Hematopoietic multipotent progenitor cell treated with erythropoietin and hydrocortisone succinate and interleukin-3 and kit ligand, for 17 days (in vitro differentiated cells): ENCODE measurements at places on chromosomes 5 and 9.

- DNase-seq = no peak
Observed at GRCh38 chr5:168334695-168335094, 43.2 kb downstream of the WWC1 start.

DNA sequence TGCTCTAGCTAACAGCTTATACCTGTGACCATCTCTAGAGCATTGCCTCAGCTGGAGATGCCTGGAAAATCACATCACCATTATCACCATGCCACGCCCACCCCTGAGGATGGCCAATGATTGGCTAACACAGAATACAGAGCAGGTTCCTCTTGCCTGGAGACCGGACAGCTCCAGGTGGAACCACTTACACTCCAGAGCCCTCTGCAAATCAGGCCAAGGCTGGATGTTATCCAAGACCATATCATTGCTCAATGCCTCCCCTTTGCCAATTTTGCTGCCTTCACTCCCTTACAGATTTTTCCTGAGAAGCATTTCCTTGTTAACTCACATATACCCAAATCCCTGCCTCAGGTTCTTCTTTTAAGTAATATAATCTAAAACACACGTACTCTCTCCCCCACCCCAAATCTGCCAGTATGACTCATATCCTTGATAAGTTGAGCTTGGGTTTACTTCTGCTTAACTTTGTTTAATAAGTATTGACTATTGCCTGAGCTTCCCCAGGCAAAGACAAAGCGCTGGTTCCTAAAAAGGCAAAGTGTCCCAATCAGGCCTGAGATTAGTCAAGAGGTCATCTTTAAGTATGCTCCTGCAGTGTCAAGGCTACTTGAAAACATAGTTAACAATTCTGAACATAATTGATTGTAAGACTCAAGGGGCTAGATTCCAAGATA lies 309.6 kb downstream of the EPB41L4A start:
- no peak for DNase-seq

GRCh38 chr9:134051319-134051718 lies 16.5 kb downstream of the BRD3 start:
- no peak for DNase-seq

DNA sequence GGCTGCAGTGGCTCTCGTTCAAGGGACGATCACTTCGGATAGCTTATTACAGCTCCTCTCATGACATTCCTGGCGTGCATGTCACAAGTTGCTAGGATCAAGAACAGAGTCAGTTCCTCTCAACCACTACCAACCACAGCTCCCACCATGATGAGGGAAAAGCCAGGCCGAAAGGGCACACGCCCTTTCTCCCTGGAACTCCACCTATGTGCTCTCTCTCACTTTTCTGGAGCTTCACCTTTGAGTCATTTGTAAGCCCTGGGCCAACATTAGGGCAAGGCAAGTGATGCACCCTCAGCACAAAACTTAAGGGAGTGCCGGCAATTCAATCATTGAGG lies 1.6 kb downstream of the SPACA9 start:
- DNase-seq = no peak

GRCh38 chr5:106854922-106855321 lies 815.8 kb downstream of the EFNA5 start:
- no peak for DNase-seq

GRCh38 chr5:79513308-79513703 lies 628 bp downstream of the HOMER1 start:
- no peak for DNase-seq

- no peak for DNase-seq
Observed at GRCh38 chr9:128903871-128904620, 16.7 kb upstream of the PHYHD1 start.

GRCh38 chr9:127796852-127797370 lies 5.8 kb upstream of the FPGS start:
- DNase-seq = no peak

- no peak for DNase-seq
Observed at GRCh38 chr5:98750693-98751092, 22.8 kb upstream of the RGMB start.
